ENCODE measurements at places on chromosomes 1 and 21.

DNA sequence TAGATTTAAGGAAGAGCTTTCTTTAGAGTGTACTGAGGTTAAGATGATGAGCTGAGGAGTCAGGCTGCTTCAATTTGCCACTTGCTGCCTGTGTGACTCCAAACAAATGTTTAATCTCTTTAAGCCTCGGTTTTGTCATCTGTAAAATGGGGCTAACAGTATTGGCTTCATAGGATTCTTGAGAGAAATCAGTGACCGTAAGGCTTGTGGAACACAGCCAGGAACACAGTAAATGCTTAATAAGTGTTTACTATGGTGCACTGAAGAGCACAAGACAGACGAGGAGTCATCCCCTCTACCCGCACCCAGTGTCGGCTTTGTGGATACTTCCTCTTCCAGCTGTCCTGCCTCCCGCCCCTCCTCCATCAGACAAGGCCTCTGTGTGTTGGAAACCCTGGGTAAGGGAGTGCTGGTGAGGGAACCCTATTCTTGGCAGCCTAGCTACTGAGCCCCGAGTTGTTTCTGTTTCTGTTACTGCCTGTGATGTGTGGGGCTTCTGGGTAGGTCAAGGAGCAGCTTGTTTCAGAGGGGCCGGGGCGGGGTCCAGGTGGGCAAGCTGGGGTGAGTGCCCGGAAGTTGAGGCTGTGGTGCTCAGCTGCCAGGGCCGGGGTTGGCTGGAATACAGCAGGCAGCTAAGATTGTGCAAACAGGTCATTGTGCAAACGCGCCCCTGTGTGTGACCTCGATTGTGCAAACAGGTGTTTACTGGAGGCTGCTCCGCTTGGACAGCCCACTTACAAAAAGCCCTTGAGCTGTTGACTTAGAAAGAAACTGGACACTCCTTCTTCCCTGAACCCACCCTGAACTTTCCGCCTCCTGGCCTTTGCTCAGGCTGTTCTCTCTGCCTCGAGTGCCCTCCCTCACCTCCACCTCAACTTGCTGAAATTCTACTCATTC is 4.0 kb upstream of the CSF3R start:
- no peak for DNase-seq

- DNase-seq = peak; percentile 30
These were observed 35.5 kb downstream of the MRAP start for GRCh38 chr21:32333953-32334673.

DNA sequence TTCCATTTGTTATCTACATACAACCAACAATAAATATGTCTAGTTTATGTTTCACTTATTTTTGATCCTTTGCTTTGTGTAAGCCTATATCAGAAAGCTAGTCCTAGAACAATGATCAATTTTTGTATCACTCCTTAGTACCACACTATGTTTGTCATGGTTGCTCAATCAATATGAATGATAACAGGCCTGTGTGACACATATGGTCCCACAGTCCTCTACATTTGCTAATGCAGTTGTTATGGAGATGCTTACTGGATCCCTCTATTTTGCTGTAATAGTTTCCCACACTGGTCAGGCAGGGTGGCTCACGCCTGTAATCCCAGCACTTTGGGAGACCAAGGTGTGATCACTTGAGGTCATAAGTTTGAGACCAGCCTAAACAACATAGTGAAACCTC is 59.1 kb downstream of the ERO1B start:
- no peak for DNase-seq

GRCh38 chr1:244113532-244114320 is 62.6 kb downstream of the ZBTB18 start:
- DNase-seq = no peak

GRCh38 chr1:51840743-51841461 is 37.6 kb downstream of the NRDC start:
- no peak for DNase-seq
